ENCODE measurements at places on chromosomes 12 and 14. TPM values are rescaled to one million over a fixed set of nuclear protein-coding genes. Genes with fewer than 3 reads are reported as not detected.

DNA sequence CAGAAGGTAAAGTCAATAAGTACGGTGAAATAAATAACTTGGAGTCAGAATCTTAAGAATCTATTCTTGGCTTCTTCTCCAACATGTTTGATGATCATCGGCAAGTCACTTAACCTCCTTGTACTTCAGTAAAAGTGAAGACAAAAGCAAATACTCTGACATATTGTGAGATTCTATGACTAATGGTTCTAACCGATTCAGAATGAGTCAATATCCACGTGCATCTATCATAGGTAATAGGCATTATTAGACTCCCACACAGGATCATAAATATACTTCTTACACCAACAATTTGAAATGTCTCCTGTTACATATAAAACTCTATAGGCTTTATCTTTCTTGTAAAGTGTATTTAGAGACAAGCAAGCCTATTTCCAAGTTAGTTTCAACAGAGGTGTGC is 144.4 kb upstream of the ATXN7L3B start:
- peak; percentile 80 for DNase-seq

- DNase-seq = no peak
These were observed 22.7 kb downstream of the CSRP2 start for GRCh38 chr12:76856018-76856644.

GRCh38 chr14:90808759-90809529 is 7.3 kb downstream of the TTC7B start:
- no peak for DNase-seq

- DNase-seq = no peak
These were observed 37.3 kb downstream of the KIF21A start for GRCh38 chr12:39405580-39405979.

GRCh38 chr12:122944605-122945592 is 21.4 kb downstream of the ABCB9 start:
- peak; percentile 46 for DNase-seq

GRCh38 chr14:93044121-93044520 is 71.6 kb downstream of the ITPK1 start:
- DNase-seq = peak; percentile 85

GRCh38 chr14:53249059-53249458 is 95.9 kb upstream of the DDHD1 start:
- DNase-seq = peak; percentile 25

- DNase-seq = no peak
These were observed 117.8 kb downstream of the PHLDA1 start for GRCh38 chr12:75913502-75914351.

- peak; percentile 16 for DNase-seq
These were observed 120.8 kb downstream of the PTCSC3 start for GRCh38 chr14:36055681-36056225.

DNA sequence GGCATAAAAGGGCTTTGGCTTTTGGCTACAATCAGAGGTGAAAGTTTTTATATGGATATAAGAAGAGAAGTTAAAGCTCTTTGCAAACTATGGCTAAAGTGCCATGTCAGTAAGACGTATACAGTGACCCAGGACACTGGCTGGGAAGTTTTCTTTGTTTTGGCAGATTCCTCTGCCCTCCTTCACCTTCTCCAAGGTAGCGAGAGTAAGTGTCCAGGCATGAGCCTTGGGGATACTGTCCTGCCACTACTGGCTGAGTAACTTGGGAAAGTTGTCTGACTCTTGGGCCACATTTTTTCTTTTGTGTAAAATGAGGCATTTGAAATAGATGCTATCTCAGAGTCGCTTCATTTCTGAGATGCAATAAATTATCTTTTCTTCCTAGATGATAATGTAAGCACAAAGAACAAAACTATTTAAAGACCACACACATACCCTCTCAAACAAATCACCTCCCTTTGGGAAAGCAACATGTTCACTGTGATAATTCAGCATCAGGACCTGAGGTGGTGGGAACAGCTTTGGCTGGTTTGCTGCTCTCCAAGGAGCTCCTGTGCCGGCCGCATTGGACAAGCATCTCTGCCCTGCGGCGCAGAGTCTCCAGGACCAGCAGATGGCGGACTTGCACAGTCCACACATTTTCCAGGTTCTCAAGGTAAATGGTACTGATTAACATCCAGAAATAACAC is 106.3 kb downstream of the PTCSC3 start:
- peak; percentile 65 for DNase-seq

GRCh38 chr12:75760573-75761294 is 249.3 kb upstream of the KRR1 start:
- no peak for DNase-seq

DNA sequence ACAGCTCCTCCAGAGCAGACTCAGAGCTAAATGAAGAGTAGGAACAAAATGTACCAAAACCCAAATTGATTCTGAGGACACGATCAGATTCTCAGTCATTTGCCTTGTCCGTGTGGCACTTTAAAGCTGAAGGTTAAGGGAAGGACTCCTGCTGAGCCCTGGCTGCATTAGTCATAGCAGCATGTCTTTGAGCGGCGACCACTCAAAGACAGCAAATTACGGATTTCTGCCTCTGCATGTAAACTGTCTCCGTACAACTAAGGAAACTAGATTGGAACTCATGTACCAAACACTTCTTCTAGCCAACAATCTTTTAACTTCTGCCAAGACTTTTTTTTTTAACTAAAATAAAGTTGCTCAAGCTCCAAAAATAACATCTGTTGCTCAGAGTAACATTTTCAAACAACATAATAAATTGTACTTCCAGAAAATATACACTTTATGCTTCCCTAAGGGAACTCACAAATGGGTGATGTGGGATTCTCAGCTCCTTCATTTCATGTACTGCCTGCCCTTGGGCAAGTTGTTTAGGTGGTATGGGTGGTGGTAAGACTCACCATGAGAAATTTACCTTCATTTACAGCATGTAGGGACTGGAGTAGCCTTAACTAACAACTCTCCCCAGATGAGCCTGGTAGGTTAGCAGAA is 56.1 kb downstream of the RERG start:
- DNase-seq = no peak

DNA sequence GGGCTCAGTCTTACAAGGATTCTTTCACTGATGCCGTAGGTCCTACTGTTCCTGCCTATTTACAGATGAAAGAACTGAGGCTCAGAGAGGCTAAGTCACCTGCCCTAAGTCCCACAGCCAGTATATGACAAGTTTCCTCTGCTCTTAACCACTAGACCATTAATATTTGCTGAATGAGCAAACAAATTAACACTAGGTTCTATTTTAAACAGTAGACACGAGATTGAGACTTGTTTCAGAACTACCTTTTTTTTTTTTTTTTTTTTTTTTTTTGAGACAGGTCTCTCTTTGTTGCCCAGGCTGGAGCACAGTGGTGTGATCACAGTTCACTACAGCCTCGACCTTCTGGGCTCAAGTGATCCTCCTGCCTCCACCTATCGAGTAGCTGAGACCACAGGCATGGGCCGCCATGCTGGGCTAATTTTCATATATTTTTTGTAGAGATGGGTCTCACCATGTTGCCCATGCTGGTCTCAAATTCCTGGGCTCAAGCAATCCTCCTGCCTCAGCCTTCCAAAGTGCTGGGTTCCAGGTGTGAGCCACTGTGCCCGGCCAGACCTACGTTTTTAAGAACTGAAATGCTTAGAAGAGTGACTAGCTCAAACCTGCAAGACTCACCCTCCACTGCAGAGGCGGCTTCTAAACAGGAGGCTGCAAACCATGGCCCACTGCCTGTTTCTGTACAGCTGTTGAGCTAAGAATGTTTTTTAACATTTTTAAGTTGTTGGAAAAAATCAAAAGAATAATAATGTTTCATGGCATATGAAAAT is 12.9 kb downstream of the SYNE3 start:
- no peak for DNase-seq

GRCh38 chr14:51544901-51545300 is 106.8 kb upstream of the FRMD6 start:
- DNase-seq = peak; percentile 55

DNA sequence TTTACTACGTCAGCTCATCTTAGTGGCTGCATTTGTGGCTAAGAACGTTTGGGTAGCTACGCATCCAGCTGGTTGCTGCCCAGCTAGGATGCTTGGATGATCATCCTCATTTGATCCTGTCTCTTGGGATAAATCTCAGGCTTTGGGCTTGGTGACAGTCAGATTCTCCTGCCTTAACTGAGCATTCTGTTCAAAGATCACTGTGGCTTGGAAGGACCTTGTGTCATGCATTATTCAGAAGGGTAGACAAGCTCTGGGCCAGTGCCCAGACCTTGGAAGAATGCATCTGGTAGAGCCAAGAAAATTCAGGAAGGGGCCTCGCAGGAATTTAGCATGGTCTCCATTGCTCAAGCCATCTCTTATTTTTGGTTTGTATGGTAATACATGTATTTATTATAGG is 188.4 kb downstream of the NRXN3 start:
- no peak for DNase-seq

- no peak for DNase-seq
These were observed 646.9 kb upstream of the TMEM132C start for GRCh38 chr12:127619869-127620734.

DNA sequence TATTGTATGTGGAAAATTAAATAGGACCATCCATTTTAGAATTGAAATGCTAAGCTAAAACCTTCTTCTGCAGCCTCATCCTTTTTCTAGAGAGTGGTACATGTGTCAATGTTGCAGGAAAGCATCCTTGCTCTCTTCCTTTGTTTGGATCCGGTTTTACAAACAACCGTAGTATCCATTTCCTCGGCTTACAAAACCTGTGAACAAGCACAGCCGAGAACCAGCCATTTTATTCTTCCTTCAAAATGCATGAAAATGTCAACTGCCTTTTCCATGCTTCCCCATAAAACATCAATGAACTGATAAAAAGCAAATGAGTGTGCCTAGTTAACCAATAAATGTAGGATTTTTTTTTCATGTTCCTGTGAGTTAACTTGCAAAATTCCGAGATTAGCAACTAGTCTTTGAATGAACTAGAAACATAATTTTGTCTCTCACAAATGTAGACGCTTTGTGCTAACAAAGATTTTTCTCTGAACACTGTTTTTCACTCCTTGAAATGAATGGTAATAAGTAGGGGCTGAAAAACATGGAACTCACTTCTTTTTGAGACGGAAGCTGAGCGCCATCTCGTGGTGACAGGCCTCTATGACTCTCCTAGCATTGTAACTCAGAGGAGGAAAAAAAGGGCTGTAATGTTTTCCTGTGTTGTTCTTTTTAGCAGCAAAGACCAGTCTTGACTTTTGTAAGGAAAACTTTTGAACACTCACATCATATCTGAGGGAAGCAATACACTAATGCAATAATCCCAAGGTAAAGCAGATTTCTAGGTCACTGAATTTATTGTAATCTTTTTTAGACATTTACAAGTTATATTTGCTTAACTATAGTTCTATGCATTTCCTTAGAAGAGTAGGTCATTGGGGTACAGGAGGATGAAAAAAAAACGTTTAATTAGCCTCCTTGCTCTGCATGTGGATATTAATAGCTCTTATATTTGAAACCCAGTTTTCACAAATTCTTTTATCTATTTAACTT is 157.4 kb upstream of the FOXG1 start:
- DNase-seq = peak; percentile 47

GRCh38 chr12:46071335-46071734 is 81.0 kb upstream of the SCAF11 start:
- peak; percentile 75 for DNase-seq

GRCh38 chr14:32189811-32190210 is 12.0 kb upstream of the RNU6-7 start:
- DNase-seq = no peak

DNA sequence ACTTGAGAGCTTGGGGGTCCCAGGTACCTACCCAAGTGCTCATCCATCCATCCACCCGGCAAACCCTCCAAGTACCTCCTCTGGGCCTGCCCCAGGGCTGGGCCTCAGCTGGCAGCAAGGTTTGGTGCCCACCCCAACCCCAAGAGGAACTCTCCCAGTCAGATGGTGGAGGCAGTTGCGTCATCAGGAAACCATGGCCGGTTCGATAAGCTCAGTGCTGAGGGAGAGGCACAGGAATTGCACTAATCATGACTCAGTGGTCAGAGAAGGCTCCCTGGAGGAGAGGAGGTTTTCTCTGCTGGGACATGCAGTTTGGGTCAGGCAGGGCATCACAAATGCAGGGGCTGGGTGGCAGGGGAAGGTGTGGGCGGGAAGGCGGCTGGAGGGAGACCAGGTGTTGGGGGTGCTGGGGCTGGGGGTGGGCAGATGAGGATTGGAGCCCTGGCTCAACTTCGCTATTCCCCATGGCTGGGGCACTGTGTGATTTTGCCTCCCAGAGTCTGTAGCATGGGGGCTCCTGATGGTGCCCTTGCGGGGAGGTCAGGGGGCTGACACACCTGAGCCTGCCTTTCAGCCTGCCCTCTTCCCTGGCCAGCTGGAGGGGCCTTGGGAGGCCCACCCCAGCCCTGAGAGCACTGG is 32.2 kb downstream of the SH2B3 start:
- peak; percentile 89 for DNase-seq

DNA sequence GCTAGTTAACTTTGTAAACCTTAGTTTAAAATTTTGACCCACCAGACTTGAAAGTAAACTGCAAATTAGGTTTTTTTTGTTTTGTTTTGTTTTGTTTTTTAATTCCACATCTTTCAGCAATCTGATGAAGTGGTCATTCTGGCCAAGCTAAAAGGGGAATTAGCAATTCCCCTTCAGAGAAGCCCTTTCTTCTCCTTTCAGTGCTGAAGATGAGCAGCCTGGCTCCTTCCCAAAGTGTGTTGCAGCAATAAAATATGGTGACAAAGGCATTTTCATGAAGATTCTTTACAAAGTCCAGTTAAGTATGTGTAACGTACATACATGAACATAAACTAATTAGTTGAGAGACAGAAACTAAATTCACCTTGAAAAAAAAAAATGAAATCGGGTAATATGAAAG is 380.1 kb downstream of the NOVA1 start:
- no peak for DNase-seq

DNA sequence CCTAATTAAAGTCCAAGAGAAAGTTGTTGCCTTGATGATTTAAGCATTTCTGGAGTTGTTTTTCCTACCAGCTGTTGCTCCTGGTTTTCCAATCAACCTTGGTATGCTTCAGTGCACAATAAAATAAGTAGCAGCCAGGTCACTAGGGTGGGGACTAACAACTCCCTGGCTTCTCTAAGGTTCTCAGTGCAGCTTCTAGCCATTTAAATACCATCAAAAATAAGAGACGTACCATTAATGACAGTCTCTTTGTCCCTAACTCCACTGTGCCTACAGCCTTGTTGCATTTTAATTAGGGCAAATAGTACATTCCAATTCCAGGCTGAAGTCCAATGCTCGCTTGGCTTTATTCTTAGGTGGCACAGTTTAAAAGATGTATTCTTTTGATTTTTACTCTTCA is 11.8 kb downstream of the STON2 start:
- no peak for DNase-seq

Gene TOMM20L
- total RNA-seq = not detected

Gene FAIM2
- total RNA-seq = 0.53 TPM

Gene TMEM179
- total RNA-seq = not detected

Gene B4GALNT3
- 8.3 TPM for total RNA-seq

Gene PLEKHH1
- total RNA-seq = 4.7 TPM

Gene BMP4
- total RNA-seq = 0.13 TPM

Gene SLC38A4
- 2.4 TPM for total RNA-seq

Gene DAAM1
- 47.2 TPM for total RNA-seq

Gene KRT82
- not detected for total RNA-seq

Gene CCDC175
- not detected for total RNA-seq

Gene IL22
- total RNA-seq = not detected

Gene GPR65
- not detected for total RNA-seq

All from bronchial epithelial cell (primary cell).